ENCODE measurements at places on chromosomes 1 and 21.

DNA sequence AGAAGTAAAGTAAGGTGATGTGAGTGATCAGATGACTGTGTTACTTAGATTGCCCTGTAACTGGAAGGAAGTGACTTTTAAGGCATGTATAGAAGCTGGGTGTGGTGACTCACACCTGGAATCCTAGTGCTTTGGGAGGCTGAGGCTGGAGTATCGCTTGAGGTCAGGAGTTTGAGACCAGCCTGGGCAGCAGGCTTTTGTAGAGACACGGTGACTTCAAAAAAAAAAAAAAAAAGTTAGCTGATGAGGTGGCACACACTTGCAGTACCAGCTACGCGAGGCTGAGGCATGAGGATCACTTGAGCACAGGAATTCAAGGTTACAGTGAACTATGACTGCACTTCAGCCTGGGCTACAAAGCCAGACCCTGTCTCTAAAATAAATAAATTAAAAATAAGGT, 2.3 kb upstream of the USP16 start:
- DNase-seq, result no peak

DNA sequence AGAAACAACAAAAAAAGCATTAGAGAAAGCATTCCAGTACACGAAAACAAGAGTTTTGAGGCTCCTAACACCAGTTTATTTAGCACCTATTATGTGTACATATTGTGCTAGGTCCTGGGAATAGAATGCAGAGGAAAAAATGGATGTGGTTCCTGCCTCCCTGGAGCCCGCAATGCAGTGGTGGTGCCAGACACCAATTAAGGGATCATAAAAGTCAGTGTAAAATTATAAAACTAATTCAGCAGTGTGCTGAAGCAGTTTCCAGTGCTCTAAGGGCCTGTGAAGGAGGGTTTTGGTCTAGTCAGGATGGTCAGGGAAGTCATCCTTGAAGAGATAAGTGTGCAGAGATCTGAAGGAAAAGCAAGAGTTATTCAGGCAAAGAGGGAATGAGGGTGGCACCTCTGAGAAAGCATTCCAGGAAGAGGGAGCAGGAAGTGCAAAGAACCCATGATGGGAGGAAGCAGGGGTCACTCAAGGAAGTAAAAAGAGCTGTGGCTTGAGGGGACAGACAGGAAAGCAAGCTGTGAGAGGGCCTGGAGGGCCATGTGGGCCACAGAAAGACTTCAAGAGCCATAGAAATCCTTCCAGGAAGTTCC, 65.2 kb upstream of the IFNLR1 start:
- no peak for DNase-seq

GRCh38 chr21:41923186-41923585, 30.6 kb downstream of the C2CD2 start:
- DNase-seq, result no peak

- DNase-seq, result no peak
These were observed 48.9 kb upstream of the MROH9 start for GRCh38 chr1:170886460-170886859.

GRCh38 chr1:101314244-101314643, 77.4 kb downstream of the S1PR1 start:
- DNase-seq, result no peak

DNA sequence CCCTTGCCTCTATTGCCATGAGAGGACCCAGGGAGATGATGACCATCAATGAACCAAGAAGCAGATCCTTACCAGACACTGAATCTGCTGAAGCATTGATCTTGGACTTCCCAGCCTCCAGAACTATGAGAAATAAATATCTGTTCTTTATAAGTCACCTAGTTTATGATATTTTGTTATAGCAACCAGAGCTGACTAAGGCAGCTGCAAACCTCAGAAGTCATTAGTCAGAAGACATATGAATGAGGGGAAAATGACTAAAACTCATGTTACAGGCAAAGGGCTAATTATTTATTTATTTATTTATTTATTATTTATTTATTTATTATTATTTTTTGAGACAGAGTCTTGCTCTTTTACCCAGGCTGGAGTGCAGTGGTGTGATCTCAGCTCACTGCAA, 321.1 kb downstream of the TGFB2 start:
- DNase-seq, result no peak

- DNase-seq, result no peak
These were observed 460.2 kb downstream of the KIF26B start for GRCh38 chr1:245615001-245615400.

DNA sequence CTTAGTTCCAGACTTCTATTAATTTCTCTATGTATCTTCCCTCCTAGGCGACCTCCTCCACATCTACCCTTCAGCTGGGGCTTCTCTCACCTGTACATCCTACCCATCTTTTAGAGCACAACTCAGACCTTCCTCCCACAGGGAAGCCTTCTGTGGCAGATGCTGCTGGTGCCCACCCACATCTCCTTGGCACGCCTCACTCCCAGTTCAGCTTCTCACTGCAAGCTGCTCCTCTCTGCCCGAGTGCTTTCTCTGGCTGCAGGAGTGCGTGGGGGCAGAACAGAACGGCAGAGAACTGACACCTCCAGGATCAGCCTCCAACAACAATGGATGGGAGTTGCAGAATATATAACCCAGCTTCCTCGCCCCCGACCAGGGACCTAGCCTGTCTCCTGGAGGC, 36.5 kb downstream of the ZBTB18 start:
- DNase-seq, result peak; percentile 52

- DNase-seq, result no peak
These were observed 57.9 kb upstream of the S1PR1 start for GRCh38 chr1:101178688-101179491.

DNA sequence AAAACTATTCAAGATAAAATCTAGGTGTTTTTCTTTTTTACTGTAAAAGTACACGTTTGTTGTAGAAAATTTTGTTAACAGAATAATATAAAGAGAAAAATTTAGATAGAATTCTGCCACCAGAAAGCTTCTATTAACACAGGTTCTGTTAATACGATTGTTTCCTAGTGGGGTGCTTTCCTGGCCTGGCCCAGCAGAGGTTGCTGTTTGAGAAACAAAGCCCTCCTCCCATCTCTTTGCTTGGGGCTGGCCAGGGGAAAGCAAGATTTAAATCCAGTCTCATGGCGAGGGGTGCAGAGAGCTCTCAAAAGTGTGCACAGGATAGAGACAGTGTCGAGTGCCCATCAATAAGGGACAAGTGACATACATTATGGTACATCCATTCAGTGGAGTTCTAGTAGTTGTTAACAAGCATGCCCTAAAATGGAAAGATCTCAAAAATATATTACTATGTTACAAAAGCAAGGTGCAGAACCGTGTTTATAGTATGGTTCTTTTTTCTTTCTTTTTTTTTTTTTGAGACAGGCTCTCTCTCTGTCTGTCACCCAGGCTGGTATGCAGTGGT, 14.6 kb upstream of the ACBD3 start:
- DNase-seq, result no peak

- peak; percentile 10 for DNase-seq
These were observed 283.4 kb downstream of the KCNH1 start for GRCh38 chr1:210850556-210850955.

DNA sequence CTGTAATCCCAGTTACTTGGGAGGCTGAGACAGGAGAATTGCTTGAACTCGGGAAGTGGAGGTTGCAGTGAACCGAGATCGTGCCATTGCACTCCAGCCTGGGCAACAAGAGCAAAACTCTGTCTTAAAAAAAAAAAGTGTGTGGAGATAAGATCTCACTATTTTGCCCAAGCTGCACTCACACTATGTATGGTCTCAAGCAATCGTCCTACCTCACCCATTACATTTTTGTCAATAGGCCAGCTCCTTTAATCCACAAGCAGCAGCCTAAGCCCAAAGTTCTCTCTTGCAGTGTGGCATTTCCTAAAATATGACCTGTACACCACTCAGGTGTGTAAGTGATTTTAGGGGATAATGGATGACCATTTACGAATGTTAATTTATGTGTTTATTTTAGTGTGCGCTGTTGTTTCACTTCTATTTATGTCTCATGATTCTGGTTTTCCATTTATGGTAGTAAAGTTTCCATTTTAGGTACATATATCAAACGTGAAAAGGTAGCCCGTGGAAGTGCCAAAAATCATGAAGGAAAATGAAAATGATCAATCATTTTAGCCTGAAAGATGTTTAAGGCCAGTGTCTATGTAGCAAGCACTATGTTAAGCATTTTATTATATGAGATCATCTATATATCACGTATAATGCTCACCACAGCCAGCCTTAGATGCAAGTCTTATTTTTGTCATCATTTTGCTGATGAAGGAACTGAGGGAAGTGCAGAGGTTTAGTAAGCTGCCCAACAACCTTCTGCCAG, 5.6 kb downstream of the LCK start:
- DNase-seq, result no peak

DNA sequence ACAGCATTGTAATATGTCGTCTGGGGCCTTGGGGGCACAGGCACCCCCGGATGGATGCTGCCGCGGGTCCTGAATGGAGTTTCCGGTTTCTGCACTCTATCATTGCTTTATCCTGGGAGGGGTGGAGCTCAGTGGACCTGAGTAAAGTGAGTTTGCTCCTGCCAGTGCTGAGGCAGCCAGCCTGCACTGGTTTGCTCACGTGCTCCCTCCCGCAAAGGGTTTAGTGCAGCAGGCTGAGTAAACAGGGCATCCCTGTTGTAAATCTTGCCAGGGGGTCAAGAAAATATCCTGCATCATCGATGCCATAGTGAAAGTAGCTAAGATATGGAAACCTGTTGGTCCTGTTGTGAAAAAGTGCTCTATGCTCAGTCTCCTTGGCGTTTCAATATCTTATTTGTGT, 85.6 kb upstream of the BRINP3 start:
- DNase-seq, result no peak

- no peak for DNase-seq
These were observed 6.1 kb downstream of the ATF3 start for GRCh38 chr1:212614453-212615200.

DNA sequence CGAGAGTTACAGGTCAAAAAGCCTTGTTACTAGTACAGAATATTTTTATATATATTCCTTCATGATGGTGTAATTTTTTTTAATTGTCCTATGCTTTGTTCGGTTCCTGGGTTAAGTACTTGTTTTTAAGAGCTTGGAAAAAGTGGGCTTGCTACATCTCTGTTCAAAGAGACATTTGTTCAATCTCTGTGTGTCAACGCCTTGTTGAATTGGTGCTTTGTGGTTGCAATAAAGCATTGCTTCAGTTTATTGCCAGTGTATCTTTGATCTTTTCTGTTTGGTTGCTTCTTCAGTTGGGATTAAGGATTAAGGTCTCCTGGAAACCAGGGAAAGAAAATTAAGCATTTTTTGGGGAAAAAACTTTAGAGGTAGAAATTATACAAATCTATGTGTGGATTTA, 47.7 kb upstream of the DNASE2B start:
- DNase-seq, result no peak

DNA sequence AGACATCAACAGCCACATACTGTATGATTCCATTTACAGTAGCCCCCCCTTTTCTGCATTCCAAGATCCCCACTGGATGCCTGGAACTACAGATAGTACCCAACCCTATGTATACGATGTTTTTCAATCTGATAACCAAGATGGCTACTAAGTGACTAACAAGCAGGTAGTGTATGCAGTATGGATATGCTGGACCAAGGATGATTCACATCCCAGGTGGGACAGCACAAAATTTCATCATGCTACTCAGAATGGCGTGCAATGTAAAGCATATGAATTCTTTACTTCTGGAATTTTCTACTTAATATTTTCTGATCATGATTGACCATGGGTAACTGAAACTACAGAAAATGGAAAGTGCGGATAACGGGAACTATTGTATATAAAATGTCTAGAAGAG, 30.0 kb upstream of the MRPS6 start:
- DNase-seq, result no peak

DNA sequence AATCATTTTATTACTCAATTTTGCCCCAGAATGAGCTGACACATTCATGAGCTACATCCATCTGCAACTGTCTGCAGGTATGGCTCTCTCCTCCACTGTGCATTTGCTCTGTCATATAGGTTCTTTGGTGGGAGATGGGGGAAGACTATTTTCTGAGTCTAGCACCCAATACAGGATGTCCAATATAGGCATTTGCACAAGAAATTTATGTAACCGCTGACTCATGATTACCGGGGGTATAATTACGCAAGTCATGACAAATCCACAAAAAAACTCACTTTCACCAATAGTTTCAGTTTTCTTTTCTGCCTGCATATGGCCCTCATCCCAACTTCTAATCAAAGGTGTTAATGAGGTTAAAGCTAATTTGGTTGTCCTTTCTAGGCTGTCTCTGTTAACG, 17.5 kb upstream of the VSIG8 start:
- DNase-seq, result no peak

GRCh38 chr1:245179706-245180105, 24.9 kb downstream of the KIF26B start:
- no peak for DNase-seq

DNA sequence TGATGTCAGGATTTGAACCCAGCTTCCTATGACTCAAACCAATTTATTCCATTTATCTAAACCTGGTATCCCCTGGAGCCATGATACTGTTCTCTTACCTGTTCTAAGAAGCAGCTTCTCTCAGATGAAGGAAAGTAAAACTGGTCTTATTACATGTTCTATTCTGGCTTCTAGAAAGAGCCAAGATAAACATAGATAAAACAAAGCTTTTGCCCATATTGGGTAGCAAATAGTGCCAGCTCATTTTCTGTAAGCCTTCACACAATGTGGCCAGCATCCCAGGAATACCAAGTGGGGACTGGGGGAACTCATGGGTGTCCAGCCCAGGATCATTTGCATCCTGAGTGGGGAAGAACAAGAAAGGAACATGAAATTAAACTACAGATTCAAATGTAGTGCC, 53.5 kb upstream of the EPHA8 start:
- DNase-seq, result no peak

DNA sequence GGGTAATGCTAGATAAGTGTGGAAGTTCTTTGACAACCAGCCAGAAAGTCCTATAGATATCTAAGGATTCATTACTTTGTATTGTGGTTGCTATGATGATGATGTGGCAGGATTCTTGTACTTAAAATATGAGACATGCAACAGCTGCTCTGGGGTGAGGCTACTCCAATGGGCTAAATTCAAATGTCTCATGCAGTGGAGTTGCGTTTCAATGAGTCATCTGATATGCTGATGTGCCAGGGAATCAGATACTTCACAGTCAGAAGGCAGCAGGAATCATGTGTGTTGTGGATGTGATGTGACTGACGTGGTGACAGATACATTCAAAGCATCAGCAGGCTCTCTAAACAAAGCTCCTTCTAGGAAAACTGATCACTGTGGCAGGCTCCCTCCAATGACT, 66.5 kb downstream of the TSEN15 start:
- DNase-seq, result no peak

DNA sequence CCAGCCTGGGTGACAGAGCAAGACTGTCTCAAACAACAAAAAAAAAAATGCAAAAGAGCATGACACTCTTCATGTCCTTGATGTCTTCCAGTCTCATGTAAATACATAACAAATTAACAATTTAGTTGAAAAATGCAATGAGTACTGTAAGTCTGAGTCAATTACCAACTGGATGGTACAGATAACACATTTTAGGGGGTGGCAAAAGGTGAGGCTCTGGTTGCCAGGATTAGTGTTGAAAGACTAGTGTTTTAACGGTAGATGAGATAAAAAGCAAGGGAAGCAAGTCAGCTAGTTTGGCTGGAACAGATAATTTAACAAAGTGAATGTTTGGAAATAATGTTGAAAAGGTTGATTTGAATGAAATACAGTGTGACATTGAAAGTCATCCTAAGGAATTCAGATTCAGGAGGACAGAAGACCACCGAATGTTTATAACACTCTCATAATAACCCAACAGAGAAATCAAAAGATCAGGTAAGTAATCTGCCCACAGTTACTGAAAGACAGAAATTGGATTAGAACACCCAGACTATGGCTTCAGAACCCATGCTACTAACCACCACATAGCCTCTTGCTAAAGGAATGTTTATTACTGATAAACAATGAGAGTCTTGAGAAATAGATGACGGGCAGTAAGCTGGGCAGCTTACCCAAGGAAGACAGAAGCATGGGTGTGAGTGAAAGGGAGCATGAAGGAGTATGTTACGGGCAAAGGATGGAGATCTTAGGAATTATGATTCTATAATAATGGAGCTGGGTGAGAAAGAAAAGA, 312.4 kb downstream of the HMCN1 start:
- DNase-seq, result no peak

All from caudate nucleus (tissue), 63 donors.